ENCODE measurements at places on chromosomes 1 and 21.

DNA sequence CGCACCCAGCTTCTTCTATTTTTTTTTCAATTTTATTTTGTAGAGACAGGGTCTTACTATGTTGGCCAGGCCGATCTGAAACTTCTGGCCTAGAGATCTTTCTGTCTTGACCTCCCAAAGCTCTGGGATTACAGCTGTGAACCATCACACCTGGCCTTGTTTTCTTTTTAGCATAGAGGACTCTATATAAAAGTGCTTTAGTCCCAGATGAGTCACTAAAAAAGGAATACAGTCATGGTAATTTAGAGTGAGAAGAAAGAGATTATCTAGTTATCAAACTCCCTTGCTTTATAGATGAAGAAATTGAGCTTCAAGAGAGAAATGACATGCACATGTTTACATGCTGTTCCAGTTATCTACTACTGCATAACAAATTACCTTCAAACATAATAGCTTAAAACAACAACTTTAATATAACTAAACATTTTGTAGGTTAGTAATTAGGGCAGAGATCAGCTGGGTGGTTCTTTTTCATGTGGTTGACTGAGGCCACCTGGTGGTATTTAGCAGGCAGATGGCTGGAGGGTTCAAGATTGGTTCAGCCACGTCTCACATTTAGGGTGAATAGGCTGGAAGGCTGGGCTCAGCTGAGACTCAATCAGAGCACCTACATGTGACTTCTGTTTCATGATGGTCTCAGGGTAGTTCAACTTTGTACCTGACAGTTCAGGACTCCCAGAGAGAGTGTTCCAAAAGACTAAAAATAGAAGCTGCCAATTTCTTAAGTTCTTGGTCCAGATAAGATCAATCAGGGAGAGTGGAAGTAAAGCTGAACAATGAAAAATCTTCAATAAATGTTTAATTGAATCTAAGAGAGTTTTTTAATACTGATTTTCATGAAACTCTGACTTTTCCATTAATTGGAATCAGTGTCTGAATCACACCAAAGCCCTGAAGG is 16.9 kb upstream of the MTF2 start:
- DNase-seq, result no peak

- no peak for DNase-seq
Measured at GRCh38 chr1:233452724-233453123, 125.2 kb downstream of the MAP3K21 start.

GRCh38 chr1:226945858-226946245 is 5.8 kb downstream of the COQ8A start:
- DNase-seq, result no peak

- no peak for DNase-seq
Measured at GRCh38 chr1:201724766-201725118, 104.2 kb upstream of the IPO9 start.

- DNase-seq, result no peak
Measured at GRCh38 chr1:175390522-175391254, 198.1 kb upstream of the KIAA0040 start.

DNA sequence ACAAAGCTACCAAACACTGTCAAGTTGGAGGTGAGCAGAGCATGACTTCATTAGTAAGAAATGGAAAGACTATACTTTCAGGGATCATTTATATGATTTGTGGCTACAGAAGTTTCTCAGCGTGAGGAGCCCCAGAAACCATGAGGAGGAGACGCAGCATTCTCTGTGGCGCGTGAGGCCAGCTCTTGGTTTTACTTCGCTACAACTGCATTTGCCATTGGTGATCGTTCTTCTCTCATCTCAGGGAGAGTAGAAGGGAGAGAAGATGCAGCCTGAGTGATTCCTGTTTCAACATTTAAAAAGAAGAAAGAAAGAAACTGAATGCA is 94.5 kb upstream of the ATP1A1 start:
- DNase-seq, result no peak

DNA sequence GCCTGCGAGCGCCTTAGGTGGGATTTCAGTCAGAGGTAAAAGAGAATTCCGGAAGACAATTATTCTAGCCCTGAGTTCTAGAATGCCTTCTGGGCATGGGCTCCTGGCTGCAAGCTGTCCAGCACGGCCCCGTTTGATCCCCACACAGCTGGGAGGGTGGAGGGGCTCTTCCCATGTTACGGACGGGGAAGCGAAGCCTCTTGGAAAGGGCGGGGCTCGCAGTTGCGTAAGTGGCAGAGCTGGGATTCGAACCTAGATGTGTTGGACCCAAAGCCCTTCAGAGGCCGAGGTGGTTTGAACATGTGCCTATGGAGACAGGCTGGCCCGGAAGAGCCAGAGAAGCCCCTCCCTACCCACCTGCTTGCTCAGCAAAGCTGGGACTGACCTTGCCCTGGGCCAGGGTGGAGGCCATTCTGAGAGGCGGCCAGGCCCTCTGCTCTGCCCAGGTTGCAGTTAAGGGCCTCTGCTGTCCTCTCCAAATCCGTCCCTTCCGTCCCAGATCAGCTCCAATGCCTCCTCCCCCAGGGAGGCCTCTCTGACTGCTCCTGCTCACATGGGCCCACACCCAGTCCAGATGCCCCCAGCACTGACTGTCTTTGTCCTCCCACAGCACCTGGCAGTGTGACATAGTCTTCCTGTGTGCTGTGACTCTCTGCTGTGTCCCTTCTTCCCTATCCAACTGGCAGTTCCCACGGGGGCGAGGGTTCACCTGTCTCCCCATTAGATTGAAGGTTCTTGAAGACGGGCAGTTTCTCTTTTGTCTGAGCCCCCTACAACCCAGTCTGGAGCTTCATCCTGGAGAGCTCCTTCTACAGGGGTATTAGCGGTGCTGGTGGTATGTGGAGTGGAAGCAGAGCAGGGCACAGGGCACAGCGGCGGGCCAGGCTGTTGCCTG is 1.2 kb upstream of the HSPB7 start:
- no peak for DNase-seq

DNA sequence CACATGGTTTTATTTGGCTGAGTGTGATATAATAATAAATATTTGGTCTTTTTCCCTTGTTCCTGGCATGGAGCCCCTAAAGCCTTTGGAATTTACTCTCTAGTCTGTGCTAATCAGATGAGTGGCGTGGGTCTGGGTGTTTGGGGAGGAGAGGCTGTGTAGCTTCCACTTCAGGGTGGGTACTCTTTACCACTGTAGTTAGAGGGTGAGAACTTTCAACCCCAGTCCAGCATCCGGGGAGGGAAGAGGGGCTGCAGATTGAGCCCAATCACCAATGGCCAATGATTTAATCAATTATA is 20.0 kb downstream of the USP25 start:
- no peak for DNase-seq

DNA sequence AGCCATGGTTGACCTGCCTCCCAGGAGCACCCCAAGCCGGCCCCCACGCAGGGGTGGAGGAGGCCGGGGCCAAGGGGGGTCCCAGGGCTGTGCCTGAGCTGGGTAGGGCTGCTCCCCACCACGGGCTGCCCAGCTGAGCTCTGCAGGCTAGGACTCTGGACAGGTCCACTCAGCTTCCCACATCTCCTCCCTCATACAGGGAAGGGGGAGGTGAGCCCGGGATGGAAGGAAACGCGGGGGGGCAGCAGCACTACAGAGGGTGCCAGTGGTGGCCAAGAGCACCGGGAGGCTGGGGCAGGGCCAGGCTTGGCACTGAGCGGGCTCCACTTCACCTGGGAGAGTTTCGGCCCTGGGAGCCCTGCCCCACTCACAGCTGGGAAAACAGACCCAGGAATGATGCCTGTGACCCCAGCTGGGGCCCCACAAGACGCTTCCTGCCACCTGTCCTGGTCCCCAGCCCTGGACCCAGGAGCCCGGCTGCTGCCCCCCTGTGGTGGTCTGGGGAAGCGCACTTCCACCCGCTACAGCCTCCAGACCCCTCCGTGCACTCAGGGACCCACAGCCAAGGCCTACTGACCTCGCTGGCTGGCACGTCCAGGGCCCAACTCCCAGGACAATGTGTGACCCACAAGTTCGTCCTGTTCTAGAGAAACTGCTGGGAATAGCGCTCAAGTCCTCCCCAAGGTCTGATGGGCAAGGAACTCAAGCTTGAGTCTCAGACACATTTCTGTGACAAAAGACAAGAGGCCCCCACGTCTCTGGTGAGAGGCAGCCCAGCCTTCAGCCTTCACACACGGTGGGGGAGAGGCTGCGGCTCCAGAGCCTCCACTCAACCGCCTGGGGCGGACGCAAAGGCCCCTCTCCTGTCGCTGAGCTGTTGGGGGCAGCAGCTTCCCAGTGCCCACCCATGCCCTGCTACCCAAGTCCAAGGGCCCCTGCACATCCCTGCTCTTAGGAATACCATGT is 3.0 kb downstream of the AURKAIP1 start:
- no peak for DNase-seq

DNA sequence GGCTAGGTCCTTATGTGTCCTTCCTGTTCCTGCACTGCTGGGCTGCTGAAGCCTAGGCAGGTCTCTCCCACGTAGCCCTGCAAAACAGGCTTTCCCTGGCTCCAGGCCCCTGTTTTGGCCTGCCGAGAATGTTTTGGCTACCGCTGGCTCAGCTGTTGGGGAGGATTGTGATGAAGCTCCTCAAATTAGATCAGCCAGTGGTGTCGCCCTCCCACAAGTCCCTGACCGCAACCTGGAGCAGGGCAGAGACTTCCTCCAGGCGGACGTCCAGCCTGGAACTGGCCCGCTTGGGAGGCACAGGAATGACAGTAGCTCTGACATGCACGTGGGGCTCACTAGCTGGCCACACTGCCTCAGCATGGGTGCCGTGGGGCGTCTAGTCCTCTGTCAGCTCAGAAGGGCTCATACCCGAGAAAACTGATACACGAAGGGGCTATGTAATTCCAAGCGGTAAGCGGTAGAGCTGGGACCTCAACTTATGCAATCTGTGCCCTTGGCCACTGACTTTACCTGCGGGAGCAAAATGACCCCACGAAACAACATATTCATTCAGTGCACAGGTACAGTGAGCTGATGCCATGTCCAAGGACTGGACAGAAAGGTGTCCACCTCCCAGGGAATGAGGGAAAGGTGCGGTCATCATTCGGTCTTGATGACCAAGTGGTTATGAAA is 26.6 kb downstream of the DHRS3 start:
- no peak for DNase-seq

DNA sequence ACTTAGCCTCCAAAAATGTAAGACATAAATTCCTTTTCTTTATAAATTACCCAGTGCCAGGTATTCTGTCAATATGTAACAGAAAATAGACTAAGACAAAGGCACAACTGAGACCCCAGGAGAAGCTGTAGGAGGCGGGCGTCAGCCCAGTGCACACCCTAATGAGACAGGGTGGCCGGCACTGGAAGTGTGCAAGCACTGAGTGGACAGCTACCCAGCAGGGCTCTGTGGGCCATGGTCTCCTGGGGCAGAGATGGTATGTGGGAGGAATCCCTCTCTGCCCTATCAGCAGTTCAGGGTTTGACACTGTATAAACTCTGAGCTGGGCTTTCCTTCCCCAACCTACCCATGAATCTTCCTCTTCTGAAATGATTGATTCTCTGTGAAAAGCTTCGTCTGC is 139.5 kb downstream of the GLIS1 start:
- DNase-seq, result no peak

DNA sequence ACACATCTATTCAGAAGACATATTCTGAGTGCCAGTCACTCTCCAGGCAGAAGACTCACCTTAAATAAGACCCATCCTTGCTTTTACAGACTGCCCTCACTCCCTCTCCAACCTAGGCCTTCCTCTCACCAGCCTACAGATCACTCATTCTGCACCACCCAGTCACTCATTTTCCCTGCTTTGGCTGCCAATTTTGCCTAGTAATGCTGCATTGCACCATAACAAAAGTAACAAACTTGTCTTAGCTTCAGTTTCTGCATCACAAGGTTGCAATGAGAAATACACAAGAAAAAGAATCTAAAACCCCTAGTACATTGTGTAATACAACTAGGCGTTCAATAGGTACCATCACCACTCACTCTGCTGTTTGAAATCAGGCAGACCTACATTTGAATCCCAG is 292.4 kb downstream of the PLPP3 start:
- DNase-seq, result no peak

- DNase-seq, result no peak
Measured at GRCh38 chr1:94245747-94246438, 8.5 kb upstream of the ARHGAP29 start.

GRCh38 chr1:70090875-70091274 is 114.5 kb downstream of the LRRC40 start:
- DNase-seq, result no peak

DNA sequence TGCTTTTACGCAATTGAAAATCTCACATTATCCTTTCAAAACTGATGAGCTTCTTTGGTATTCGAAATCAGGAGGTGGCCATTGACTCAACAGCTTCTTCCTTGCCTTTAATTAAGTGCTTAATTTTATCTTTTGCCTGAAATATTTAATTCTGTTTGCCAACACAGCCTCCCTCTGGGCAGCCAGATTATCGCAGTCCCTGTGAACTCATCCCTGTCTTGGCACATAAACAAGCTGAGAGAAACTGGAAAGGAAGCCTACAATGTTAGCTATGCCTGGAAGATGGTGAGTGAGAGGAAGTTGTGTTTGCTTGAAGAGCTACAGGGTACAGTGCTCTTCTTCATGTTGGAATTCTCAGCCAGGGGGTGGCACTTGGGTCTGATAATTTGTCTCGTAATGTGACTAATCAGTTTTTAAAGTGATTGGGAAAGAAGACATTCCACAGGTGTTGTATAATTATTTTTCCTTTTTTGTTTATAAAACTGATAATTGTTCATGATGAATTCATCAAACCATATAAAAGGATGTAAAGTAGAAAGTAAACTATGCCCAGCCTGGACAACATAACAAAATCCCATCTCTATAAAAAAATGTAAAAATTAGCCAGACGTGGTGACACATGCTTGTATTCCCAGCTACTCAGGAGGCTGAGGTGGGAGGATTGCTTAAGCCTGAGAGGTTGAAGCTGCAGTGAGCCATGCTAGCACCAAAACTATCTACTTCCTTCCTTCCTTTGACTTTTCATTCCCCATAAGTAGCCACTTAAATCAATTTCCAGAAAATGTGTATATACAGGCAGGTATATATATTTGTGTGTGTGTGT is 90.1 kb upstream of the RAVER2 start:
- DNase-seq, result no peak

- no peak for DNase-seq
Measured at GRCh38 chr1:47771751-47772150, 225.4 kb downstream of the TRABD2B start.

DNA sequence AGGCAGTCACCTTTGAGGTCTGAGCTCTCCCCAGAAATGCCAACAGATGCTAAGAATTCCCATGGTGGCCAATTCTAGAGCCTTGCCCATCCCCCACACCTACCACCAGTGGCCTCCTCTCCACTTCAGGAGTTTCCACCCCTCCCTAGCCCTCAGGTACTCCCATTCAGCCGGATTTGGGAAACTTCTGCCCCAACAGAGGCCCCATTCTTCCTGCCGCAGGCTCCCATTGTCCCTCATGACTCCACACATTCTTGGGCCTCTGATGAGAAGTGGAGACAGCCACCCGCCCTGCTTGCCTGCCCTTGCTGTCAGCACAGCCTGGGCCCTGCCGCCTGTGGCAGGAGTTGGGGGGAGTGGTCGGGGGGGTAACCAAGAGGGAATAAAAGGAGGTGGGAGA is 4.6 kb downstream of the BLACAT1 start:
- no peak for DNase-seq

GRCh38 chr1:154714638-154715037 is 106.7 kb upstream of the ADAR start:
- no peak for DNase-seq
